ENCODE measurements at places on chromosomes 1 and 21. TPM values are rescaled to one million over a fixed set of nuclear protein-coding genes. Genes with fewer than 3 reads are reported as not detected.
A peak's percentile ranks its signal among the peaks of the same experiment; 100 is the strongest.

DNA sequence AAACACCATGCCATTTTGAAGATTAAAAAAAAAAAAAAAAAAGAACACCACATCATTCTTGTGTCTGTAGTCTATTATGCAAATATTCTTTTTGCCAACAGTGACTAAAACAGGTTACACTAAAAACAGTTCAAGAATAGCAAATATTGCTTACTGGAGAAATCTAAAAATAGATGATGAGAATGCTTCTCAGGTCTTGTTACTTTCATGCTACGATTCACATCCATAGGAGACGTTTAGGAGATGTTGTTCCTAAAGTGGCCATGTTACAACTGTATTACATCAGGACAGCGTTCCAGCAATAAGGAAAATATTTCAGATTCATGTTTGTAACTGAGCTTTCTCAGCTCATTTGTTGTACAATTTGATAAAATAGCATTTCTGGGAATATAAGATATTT is 32.3 kb downstream of the RAB3GAP2 start:
- no peak overlapping the region for H3K27ac ChIP-seq
- DNase-seq, result no peak
- H3K27me3 ChIP-seq, result no peaks in the 10 kb centered on the region
- no peaks in the 10 kb centered on the region for H3K4me1 ChIP-seq
- no peaks in the 10 kb centered on the region for H3K36me3 ChIP-seq

GRCh38 chr21:24148461-24148860 is 1458.8 kb downstream of the MRPL39 start:
- H3K27me3 ChIP-seq, result no peaks in the 10 kb centered on the region
- H3K4me1 ChIP-seq, result no peaks in the 10 kb centered on the region
- H3K4me3 ChIP-seq, result no peak overlapping the region
- H3K36me3 ChIP-seq, result no peaks in the 10 kb centered on the region

DNA sequence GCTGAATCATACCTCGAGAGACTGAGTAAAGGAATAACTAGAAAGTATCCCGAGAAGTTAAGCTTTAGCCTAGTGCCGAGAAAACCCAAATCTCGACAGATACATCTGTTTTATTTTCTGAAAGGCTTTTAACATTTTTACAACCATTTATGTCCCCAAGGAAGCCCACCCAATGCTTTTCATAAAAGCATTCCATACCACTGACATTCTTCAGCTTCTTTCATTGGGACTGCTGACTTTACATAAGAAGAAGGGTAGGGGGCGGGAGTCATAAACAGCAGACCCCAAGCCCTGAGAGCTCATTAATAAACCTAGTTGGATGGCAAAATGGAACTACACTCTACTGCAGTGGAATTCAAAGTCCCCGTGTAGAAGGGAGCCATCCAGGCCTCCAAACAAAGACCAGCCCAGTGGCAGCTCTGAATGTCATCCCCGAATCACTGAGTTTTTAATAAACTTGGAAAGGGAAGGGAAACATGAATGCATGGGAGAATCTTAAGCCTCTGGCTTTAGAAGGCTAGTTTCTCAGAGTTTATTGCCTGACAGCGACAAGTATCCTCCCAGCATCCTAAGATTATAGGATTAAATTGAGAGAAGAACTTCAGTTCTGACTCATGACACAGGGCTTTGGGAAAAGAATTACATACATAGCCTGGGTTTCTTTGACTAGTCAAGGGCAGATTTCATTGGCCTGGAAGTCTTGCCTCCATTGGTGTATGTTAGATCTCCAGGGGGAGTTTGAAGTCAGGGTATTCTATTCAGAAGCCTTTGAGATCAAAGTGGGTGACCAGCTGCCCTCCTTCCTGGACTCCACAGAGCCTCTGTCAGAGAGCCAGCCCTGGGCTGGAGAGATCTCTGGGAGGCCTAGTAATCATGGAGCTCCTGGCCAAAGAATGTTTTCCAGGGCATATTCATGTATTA is 3.7 kb downstream of the ATF3 start:
- H3K4me3 ChIP-seq, result no peak overlapping the region
- H3K27ac ChIP-seq, result no peak overlapping the region
- no peak for DNase-seq
- peaks cover 11% of the 10 kb centered on the region for H3K4me1 ChIP-seq
- peaks cover 18% of the 10 kb centered on the region for H3K27me3 ChIP-seq
- H3K36me3 ChIP-seq, result peaks cover 5% of the 10 kb centered on the region

GRCh38 chr1:31714442-31715086 is 10.7 kb upstream of the COL16A1 start:
- H3K4me1 ChIP-seq, result peaks cover 52% of the 10 kb centered on the region
- no peak overlapping the region for H3K4me3 ChIP-seq
- H3K27ac ChIP-seq, result peak overlapping the region; percentile 80
- H3K27me3 ChIP-seq, result peaks cover 7% of the 10 kb centered on the region

Gene ANXA9
- not detected for total RNA-seq

GRCh38 chr21:38202811-38203210 is 54.0 kb upstream of the KCNJ15 start:
- no peak overlapping the region for H3K27ac ChIP-seq
- H3K4me1 ChIP-seq, result no peaks in the 10 kb centered on the region
- H3K27me3 ChIP-seq, result peaks cover 4% of the 10 kb centered on the region
- H3K4me3 ChIP-seq, result no peak overlapping the region
- no peaks in the 10 kb centered on the region for H3K36me3 ChIP-seq

DNA sequence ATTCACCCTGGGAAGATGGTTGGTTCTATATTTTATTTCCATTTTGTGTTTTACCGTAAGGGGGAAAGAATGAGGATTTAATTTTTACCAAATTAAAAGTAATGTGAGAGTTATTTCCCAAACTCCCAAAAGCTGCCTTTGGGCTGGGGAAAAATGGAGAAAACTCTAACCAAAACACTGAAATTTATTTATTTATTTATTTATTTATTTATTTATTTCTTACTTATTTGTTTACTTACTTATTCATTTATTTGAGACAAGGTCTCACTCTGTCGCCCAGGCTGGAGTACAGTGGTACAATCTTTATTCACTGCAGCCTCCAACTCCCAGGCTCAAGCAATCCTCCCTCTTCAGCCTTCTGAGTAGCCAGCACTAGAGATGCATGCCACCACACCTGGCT is 38.0 kb upstream of the ZBTB18 start:
- H3K36me3 ChIP-seq, result no peaks in the 10 kb centered on the region
- DNase-seq, result no peak
- no peak overlapping the region for H3K4me3 ChIP-seq
- H3K27me3 ChIP-seq, result peaks cover 9% of the 10 kb centered on the region
- H3K27ac ChIP-seq, result no peak overlapping the region

DNA sequence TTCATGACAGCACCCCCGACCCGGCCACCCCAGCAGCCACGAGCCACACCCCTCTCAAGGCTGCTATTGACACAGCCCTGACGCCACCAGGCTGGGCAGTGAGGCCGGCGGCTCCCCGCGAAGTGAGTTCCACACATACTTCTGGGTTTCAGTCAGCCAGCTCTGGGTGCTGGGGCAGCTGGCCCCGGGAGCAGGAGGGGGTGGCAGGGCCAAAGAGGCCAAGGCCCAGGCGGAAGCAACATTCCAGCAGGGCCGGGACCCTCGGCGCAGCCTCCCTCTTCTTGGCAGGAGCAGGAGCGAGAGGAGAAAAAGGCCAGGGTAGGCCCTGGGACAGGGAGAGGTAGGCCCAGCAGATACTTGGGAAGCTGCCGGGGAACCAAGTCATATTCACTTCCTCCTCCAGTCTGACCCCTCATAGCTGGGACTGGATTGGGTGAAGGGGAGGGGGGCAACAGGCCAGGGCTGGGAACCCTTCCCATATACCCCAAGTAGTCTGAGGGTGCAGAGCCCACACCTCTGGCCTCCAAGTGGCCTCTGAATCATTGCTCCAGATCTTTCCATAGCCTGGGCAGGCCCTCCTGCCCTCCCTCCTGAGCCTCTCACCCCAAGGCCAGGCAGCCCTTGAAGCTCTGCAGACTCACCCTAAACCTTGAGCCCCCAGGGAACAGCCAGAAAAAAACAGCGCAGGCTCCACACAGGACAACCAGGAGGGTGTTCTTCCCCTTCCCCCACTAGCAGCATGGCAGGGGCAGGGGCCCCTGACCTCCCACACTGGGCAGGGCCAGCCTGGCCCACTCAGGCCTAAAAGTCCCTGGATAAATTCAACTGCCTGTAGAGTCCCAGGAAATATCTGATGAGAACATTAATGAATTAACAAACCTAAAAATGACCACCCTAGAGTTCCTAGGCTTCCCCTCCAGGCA is 5.7 kb downstream of the HSPG2 start:
- no peaks in the 10 kb centered on the region for H3K27me3 ChIP-seq
- H3K4me3 ChIP-seq, result no peak overlapping the region
- peak overlapping the region; percentile 85 for H3K27ac ChIP-seq
- peak; percentile 91 for DNase-seq
- peaks cover 66% of the 10 kb centered on the region for H3K4me1 ChIP-seq
- H3K36me3 ChIP-seq, result peaks cover 4% of the 10 kb centered on the region

DNA sequence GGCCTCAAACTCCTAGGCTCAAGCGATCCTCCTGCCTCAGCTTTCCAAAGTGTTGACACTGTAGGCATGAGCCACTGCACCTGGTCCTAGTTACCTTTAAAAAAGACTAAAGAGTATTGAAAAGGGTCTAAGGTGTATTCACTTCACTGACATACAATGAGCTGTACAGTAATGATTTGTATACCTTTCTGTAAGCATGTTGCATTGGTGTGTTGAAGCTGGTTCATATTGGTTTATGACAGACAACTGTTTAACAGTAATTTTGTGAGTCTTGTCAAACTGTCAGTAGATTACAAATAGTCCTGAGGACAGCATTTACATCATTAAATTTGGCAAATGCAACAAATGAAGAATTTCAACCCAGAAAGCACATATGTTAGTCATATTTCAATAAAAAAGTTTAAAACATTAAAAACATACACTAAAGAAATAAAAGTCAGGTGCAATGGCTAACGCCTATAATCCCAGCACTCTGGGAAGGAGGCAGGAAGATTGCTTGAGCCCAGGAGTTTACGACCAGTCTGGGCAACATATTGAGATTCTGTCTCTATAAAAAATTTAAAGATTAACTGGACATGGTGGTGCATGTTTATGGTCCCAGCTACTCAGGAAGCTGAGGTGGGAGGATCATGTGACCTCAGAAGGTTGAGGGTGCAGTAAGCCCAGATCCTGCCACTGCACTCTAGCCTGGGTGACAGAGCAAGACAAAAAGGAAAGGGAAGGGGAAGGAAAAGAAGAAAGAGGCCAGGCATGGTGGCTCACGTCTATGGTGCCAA is 88.3 kb upstream of the HP1BP3 start:
- no peak overlapping the region for H3K4me3 ChIP-seq
- no peak for DNase-seq
- no peaks in the 10 kb centered on the region for H3K27me3 ChIP-seq
- H3K4me1 ChIP-seq, result no peaks in the 10 kb centered on the region
- no peak overlapping the region for H3K27ac ChIP-seq
- peaks cover 19% of the 10 kb centered on the region for H3K36me3 ChIP-seq

DNA sequence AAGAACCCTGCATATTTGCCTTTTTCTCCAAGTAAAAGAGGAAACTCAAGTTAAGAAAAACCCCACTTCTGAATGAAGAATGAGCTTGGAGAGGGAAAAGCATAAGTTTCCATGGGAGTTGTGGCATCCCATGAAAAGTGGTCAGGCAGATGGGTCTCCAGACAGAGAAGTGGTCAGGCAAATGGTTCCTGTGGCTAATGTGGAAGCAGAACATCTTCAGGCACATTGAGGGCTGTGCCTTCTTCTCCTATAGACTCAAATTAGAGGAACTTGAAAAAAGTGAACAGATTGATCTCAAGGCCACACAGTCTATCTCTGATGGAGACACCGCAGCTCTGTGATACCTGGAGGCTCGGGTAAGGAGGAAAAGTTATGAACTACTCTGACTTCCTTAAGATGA is 55.7 kb upstream of the KIRREL1 start:
- H3K36me3 ChIP-seq, result no peaks in the 10 kb centered on the region
- DNase-seq, result no peak
- no peaks in the 10 kb centered on the region for H3K27me3 ChIP-seq
- no peaks in the 10 kb centered on the region for H3K4me1 ChIP-seq
- no peak overlapping the region for H3K4me3 ChIP-seq
- H3K27ac ChIP-seq, result no peak overlapping the region

Gene FNDC5
- total RNA-seq, result 0.96 TPM

Gene NUP210L
- total RNA-seq, result not detected

Gene OR14A16
- total RNA-seq, result not detected

DNA sequence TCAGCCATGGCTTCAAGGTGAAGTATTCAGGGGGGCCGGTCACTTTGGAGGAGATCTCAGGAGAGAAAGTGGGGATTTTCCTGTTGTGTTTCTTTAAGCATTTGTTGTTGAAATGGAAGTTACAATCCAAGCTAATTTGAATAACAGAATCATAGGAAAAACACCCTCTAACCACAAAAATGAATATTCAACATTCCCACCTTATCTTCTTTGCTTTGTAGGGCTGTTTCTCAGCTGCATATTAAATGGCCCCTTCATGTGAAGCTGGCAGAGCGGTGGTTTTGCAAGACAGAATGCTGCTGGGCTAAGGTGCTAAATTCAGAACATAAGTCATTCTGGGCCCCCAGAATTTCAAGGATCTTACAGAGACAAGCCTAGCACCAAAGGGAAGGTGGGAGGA is 279.0 kb downstream of the RRAGC start:
- peaks cover 26% of the 10 kb centered on the region for H3K27me3 ChIP-seq
- no peak overlapping the region for H3K27ac ChIP-seq
- H3K4me3 ChIP-seq, result no peak overlapping the region
- no peaks in the 10 kb centered on the region for H3K36me3 ChIP-seq

- no peaks in the 10 kb centered on the region for H3K27me3 ChIP-seq
- DNase-seq, result peak; percentile 72
- H3K36me3 ChIP-seq, result no peaks in the 10 kb centered on the region
These were observed 243.0 kb upstream of the RUNX1 start for GRCh38 chr21:35291973-35292627.

DNA sequence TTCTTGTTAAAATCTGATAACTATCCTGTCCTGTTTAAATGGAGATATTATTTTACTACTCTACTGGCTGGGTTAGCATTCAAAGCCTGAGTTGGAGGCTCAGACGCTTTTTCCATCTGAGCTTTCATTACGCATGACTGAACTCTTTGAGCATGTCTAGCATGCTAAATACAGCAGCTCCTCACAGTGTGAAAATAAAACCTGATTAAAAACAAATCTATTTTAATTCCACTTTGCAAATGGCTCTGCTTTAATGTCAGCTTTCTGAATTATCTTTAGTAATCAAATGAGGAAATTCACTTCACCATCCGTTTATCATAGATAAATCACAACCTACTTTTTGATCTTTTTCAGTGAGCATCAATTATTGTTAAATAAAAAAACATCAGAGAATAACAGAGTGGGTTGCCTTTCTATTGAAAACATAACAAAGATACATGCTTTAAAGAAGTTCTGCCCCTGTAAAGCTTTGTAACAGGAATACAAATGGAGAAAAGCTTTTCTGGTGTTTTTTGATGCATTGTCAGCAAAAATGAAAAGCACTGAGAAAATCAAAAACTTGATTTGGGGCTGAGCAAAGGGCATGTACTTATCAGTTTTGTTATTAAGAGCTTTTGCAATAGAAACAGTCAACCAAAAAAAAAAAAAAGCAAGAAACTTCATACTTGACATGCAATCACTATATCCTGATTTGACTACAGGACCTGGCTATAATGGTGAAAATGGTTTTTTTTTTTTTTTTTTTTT is 3.5 kb upstream of the SPEN start:
- DNase-seq, result peak; percentile 54
- H3K4me3 ChIP-seq, result no peak overlapping the region
- no peak overlapping the region for H3K27ac ChIP-seq
- H3K27me3 ChIP-seq, result no peaks in the 10 kb centered on the region
- no peaks in the 10 kb centered on the region for H3K36me3 ChIP-seq

GRCh38 chr1:17335821-17336710 is 28.1 kb downstream of the PADI4 start:
- no peak overlapping the region for H3K4me3 ChIP-seq
- H3K27ac ChIP-seq, result no peak overlapping the region
- H3K27me3 ChIP-seq, result no peaks in the 10 kb centered on the region
- DNase-seq, result peak; percentile 19

- peaks cover 5% of the 10 kb centered on the region for H3K36me3 ChIP-seq
- peaks cover 3% of the 10 kb centered on the region for H3K4me1 ChIP-seq
- no peak overlapping the region for H3K27ac ChIP-seq
- DNase-seq, result peak; percentile 38
These were observed 7.3 kb downstream of the PFKL start for GRCh38 chr21:44306936-44307704.

Measured in astrocyte (in vitro differentiated cells and primary cell).